Activated T-cell treated with anti-CD3 and anti-CD28 coated beads, Interleukin-2, amount 50 U/mL, for 24 hours (primary cell): ENCODE measurements at places on chromosomes 5 and 9.
A peak's percentile ranks its signal among the peaks of the same experiment; 100 is the strongest.

GRCh38 chr5:118044169-118044568 is 944.2 kb downstream of the DTWD2 start:
- H3K27me3 ChIP-seq, result no peaks in the 10 kb centered on the region
- H3K4me1 ChIP-seq, result no peaks in the 10 kb centered on the region
- no peaks in the 10 kb centered on the region for H3K36me3 ChIP-seq
- DNase-seq, result no peak
- H3K4me3 ChIP-seq, result no peak overlapping the region
- no peak overlapping the region for H3K27ac ChIP-seq

GRCh38 chr5:60992871-60993270 is 47.9 kb downstream of the NDUFAF2 start:
- H3K27me3 ChIP-seq, result no peaks in the 10 kb centered on the region
- no peak for DNase-seq
- peaks cover 61% of the 10 kb centered on the region for H3K36me3 ChIP-seq
- no peak overlapping the region for H3K4me3 ChIP-seq
- peaks cover 32% of the 10 kb centered on the region for H3K4me1 ChIP-seq

DNA sequence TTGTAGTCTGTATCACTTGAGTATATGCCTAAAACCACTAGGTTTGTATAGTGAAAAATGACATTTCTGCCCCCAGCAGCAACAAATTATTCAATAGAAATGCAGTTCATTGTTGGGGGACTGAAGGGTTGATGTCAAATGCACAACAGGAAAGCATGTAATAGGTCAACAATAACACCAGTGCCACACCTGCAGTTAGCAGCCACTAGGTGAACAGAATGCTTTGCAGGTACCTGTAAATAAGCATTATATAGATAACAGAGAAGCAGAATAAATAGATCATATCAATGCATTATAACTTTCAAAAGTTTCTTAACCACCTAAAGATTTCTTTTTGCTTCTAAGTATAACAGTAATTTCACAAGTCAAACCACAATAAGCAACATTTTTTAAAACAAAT is 435.9 kb upstream of the DMAC1 start:
- no peaks in the 10 kb centered on the region for H3K36me3 ChIP-seq
- no peak overlapping the region for H3K27ac ChIP-seq
- H3K4me3 ChIP-seq, result no peak overlapping the region
- H3K27me3 ChIP-seq, result no peaks in the 10 kb centered on the region

DNA sequence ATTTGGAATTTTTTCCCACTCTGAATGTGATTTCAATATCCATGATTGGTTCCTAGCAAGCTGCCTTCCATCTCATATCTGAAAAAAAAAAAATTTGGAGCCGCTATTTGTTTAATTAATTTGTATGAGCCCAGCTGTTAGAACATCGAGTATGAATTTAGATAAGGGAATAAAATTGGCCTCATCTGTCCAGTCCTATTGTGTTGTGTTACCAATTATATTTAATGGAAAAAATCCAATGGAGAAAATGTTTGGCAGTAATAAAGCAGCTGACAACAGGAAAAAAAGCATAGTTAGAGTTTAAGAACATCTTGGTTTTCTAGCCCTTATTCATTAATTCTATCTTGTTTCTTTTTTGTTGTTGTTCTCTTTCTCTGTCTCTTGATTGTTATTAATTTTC is 735.6 kb upstream of the RIOK2 start:
- H3K4me1 ChIP-seq, result no peaks in the 10 kb centered on the region
- H3K36me3 ChIP-seq, result no peaks in the 10 kb centered on the region
- H3K27me3 ChIP-seq, result no peaks in the 10 kb centered on the region

- H3K27ac ChIP-seq, result no peak overlapping the region
- no peak for DNase-seq
- H3K27me3 ChIP-seq, result no peaks in the 10 kb centered on the region
- no peak overlapping the region for H3K4me3 ChIP-seq
- H3K36me3 ChIP-seq, result no peaks in the 10 kb centered on the region
Measured at GRCh38 chr5:173780235-173781234, 107.6 kb upstream of the CPEB4 start.

DNA sequence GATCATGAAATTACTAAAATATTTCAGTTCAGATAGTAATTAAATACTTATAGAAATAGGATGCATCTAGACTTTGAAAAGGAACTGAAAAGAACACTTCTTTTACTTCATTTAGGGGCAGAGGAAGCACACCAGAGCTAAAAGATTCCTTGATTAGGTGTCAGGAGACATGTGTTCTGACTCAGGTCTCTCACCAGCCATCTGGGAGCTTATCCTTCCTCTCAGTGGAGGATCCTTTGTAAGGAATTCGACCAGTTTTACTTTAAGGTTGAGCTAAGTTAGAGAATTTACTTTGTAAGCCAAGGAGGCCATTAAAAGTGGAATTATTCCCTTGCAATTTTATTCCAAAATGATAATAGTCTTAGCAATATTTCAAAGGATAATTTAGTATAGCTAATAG is 16.7 kb downstream of the VCAN start:
- no peaks in the 10 kb centered on the region for H3K36me3 ChIP-seq
- H3K27ac ChIP-seq, result no peak overlapping the region
- no peak overlapping the region for H3K4me3 ChIP-seq
- no peak for DNase-seq

DNA sequence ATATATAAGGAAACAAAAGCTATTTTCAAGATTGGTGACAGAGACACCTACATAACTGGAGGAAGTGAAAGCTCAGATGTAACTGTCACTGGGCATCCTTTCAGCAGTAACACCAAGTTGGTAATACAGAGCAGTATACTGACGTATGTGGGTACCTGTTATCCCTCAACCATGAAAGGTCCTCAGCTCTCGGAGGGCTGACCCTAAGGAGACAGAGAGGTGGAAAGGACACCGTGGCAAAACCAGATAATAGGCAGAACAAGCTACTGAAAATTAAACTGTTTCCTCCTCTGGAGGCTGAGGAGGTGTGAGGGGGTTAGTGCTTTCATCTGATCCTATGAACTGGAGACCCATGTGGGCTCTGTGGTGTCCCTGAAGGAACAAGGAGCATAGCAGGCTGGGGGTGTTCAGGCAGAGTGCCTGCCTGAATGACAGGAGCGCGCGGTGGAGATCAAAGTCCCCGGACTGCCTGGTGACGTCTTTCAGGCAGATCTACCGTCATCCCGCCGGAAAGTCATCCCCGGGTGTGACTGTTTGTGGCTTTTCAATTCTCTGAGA is 130.2 kb upstream of the FSTL4 start:
- no peaks in the 10 kb centered on the region for H3K36me3 ChIP-seq
- peaks cover 21% of the 10 kb centered on the region for H3K27me3 ChIP-seq
- H3K4me3 ChIP-seq, result no peak overlapping the region
- DNase-seq, result no peak

GRCh38 chr5:33324667-33325307 is 116.0 kb upstream of the TARS1 start:
- H3K27me3 ChIP-seq, result peaks cover 3% of the 10 kb centered on the region
- H3K36me3 ChIP-seq, result no peaks in the 10 kb centered on the region

DNA sequence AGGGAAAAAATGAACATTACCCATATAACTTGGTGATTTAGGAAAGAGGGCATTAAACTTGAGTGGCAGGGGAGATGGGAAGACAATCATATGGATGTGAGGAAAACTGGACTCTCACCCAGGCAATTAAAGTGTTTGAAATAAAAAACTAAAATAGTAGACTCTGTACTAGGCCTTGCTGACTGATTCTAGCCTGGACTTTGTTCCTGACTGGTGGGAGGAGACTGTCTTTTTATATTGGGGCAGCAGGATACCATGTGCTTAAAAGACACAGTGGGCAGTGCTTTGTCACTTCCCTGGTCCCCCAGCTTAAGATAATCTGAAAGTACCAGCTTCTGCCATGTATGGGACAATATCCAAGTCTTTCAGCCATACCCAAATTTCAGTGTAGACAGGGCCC is 107.0 kb downstream of the ACTL7B start:
- no peak overlapping the region for H3K27ac ChIP-seq
- no peak overlapping the region for H3K4me3 ChIP-seq
- H3K36me3 ChIP-seq, result no peaks in the 10 kb centered on the region
- H3K27me3 ChIP-seq, result no peaks in the 10 kb centered on the region
- H3K4me1 ChIP-seq, result no peaks in the 10 kb centered on the region

DNA sequence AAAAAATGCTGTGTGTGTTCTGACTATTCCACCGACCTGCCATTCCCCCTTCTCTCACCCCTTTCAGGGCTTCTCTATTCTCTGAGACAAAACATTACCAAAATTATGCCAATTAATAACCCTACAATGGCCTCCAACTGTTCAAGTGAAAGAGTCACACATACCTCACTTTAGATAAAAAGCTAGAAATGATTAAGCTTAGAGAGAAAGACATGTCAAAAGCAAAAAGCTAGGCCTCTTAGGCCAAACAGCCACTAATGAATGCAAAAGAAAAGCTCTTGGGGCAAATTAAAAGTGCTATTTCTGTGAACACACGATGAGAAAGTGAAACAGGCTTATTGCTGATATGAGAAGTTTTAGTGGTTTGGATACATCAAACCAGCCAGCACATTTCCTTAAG is 279.6 kb upstream of the GRAMD2B start:
- no peak overlapping the region for H3K27ac ChIP-seq
- DNase-seq, result no peak
- H3K4me3 ChIP-seq, result no peak overlapping the region
- H3K27me3 ChIP-seq, result no peaks in the 10 kb centered on the region
- H3K4me1 ChIP-seq, result no peaks in the 10 kb centered on the region
- no peaks in the 10 kb centered on the region for H3K36me3 ChIP-seq

DNA sequence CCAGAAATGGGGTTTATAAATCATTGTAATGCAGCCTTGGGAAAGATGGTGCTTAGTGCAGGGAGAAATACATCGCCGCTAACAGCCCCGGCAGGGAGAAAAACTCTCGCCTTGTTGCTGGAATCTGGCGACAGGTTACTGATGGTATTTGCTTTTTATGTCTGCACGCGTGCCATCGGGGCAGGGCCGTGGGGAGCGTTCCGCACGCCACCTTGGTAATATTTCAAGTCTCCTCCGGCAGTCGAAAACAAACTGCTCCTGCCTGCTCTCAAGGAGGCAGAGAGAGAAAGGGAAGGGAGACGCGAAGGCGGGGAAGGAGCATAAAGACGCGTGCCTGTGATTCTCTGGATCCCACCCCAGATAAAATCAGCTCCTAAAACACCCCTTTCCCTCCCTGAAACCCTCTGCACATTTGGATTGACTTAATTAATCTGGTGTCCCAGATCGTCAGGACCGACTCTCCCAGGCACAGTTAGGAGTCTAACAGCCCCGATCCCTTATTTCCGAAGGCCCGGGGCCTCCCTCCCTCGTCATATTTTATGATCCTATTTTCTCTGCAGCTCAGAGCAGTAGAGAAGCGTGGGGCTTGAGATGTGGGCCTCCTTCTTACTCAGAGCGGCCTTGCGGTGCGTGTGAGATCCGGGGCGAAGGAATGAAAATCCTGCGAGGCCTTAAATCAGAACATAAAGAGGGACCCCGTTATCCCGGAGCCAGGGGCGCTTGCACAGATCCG is 47.7 kb downstream of the CFAP77 start:
- no peak for DNase-seq
- H3K4me3 ChIP-seq, result no peak overlapping the region
- H3K36me3 ChIP-seq, result no peaks in the 10 kb centered on the region
- H3K27ac ChIP-seq, result no peak overlapping the region
- H3K27me3 ChIP-seq, result peaks cover 22% of the 10 kb centered on the region

DNA sequence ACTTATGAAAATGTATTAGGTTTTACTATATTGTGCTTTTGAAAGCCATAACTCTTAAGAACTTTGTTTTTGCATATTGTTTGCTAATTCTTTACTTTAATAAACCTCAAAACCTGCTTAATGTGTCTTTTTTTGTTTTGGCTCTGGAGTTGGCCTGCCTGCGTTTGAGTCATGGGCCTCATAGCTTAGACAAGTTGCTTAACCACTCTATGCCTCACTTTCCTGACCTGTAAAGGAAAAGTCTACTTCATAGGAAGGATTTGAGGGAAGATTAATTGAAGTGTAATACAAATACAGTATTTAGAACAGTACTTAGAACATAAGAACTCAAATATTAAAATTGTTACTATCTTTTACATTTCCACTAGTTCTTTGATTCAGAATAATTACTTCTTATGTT is 10.3 kb downstream of the SMIM32 start:
- H3K27ac ChIP-seq, result no peak overlapping the region
- no peak for DNase-seq
- H3K27me3 ChIP-seq, result no peaks in the 10 kb centered on the region

DNA sequence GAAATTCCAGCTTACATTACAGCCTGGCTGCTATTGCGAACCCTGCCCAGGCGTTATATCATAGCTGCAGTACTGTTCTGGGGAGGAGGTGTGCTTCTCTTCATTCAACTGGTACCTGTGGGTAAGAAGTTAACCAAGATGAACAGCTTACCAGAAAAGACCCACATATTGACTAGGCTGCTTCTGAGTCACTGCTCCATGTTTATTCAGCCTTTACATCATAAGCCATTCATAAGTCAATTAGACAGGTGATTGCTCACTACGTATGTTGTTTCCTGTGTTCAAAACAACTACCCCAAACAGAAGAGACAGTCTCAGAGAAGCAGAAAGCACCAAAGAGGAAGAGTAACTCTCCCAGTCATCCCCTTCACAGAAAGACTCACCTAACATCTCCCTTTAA is 34.7 kb upstream of the SLC22A5 start:
- no peaks in the 10 kb centered on the region for H3K27me3 ChIP-seq
- no peak for DNase-seq
- H3K4me1 ChIP-seq, result peaks cover 5% of the 10 kb centered on the region
- no peak overlapping the region for H3K27ac ChIP-seq
- no peak overlapping the region for H3K4me3 ChIP-seq

DNA sequence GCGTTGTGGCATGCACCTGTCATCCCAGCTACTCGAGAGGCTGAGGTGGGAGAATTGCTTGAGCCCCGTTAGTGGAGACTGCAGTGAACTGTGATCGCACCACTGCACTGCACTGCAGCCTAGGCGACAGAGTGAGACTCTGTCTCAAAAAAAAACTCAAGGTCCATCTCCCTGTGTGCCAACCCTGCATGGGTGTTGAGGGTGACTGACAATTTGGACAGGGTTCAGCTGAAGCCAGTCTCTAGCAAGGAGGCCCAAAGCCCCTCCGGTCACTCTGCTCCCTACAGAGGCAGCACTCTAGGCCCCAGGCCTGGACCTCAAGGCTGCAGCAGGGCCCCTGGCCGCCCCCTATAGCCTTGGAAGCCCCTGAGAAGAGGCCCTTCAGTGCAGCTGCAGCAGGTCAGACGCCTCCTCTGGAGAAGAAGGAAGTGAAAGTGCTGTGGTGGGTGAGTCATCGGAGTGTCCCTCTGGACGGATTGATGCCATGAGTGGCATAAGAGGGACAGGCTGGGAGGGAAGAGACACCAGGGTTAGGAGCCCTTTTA is 39.2 kb upstream of the NEK6 start:
- peak; percentile 42 for DNase-seq
- peak overlapping the region; percentile 44 for H3K27ac ChIP-seq
- H3K27me3 ChIP-seq, result no peaks in the 10 kb centered on the region

DNA sequence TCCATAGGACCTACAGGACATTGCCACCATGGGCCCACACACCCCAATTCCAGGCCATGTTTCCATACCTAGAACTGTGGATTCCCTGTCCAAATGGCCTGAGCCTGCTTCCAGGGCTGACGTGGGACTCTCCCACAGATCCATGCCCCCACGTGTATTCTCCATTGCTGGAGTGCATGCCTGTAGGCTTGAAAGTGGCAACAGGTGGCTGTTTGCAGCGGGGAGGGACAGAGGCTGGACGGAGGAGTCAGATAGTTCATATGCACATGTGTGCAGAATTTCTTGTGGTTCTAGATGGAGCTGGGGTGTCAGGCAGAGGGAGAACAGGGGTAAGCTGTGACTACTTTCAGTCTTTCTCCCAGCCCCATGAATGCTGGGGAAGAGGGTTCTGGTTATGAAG is 285.7 kb upstream of the ANKRD55 start:
- no peak for DNase-seq
- no peak overlapping the region for H3K27ac ChIP-seq
- H3K27me3 ChIP-seq, result no peaks in the 10 kb centered on the region
- H3K36me3 ChIP-seq, result no peaks in the 10 kb centered on the region
- H3K4me3 ChIP-seq, result no peak overlapping the region
- H3K4me1 ChIP-seq, result peaks cover 17% of the 10 kb centered on the region
